ENCODE measurements at places on chromosomes 7 and 10.

- no peak for DNase-seq
Measured at GRCh38 chr7:64558323-64558705, 4.6 kb downstream of the ZNF680 start.

GRCh38 chr7:114959931-114960330, 38.0 kb downstream of the MDFIC start:
- no peak for DNase-seq

GRCh38 chr7:4472728-4473127, 209.4 kb upstream of the FOXK1 start:
- DNase-seq: no peak

GRCh38 chr7:47546733-47547494, 35.0 kb downstream of the TNS3 start:
- no peak for DNase-seq

DNA sequence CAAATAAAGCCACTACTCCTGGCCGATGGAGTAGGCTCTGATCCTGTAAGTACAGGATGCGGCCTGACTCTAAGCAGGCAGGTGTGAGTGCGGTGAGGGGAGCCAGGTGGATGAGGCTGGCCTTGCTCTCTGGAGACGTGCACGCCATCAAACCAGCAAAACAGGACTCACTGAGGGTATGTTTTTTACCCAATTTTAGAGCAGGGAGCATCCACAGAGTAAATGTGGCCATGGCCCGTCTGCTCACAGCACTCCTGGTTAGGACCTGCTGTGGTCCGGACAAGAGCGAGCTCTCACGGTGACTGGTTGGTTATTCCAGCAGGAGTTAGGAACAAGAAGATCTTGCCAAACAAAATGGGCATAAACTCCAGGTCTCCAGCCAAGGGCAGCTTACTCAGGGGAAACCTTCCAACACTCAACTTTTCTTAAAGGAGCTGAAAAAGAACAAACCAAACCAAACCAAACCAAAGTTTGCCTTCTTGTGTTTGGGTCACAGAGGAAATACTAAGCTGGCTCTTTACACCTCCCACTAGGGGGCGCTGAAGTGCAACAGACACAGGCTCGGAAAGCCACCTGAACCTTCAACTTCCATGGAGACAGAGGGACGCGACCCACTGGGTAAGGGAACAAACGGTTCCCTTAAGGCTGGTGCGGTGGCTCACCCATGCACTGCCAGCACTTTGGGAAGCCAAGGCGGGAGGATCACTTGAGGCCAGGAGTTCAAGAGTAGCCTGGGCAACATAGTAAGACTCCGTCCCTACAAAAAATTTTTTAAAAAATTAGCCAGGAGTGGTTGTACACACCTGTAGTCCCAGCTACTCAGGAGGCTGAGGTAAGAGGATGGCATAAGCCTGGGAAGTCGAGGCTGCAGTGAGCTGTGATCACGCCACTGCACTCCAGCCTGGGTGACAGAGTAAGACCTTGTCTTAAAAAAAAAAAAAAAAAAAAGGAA, 122.4 kb downstream of the CLEC2L start:
- peak; percentile 48 for DNase-seq

- no peak for DNase-seq
Measured at GRCh38 chr7:130228840-130229502, 21.3 kb downstream of the SSMEM1 start.

DNA sequence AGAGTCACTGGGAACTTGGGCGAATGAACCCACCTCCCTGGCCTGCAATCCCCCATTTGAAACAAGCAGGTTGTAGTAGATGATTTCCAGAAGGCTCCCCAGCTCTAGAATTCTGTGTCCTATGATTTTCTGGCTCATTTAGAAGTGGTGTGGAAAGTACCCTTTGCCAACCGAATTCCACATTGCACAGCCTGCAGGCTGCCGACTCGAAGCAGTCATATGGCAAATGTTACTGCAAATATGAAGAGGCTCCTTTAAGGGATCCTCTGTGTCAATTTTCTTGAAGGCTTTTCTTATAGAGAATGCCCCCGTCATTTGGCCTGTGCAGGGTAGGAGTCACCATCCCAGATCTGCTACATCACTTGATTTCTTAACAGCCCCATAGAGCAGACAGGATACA, 5.6 kb downstream of the PODXL start:
- DNase-seq: no peak
